Activated CD8-positive, alpha-beta T cell treated with anti-CD3 and anti-CD28 coated beads for 36 hours (primary cell): ENCODE measurements at places on chromosomes 3 and 15. TPM values are rescaled to one million over a fixed set of nuclear protein-coding genes. Genes with fewer than 3 reads are reported as not detected.

GHRL gene
- total RNA-seq: not detected

IL17RB gene
- not detected for total RNA-seq

LRRC2 gene
- not detected for total RNA-seq

DNA sequence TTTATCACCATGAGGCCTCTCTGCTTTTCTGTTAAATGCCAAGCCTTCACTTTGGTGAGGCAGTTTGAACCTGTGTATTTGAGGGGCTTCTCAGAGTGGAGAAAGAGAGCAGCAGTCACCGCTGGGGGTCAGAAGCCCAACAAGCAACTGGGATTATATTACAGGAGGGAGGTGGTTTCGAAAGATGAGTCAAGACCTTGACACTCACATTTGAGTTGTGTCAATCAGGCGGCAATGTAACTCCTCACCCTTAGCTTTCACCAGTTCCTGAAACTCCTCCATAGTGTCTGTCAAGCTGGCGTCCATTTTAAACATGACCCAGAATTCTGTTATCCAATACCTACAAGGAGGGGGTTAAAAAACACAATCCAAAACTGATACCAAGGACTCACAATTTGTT, 46.5 kb downstream of the RASGRP1 start:
- H3K36me3 ChIP-seq: peaks cover 62% of the 10 kb centered on the region
- H3K4me3 ChIP-seq: no peak overlapping the region
- H3K4me1 ChIP-seq: peaks cover 60% of the 10 kb centered on the region
- peak overlapping the region; percentile 79 for H3K27ac ChIP-seq
- DNase-seq: no peak

GRCh38 chr15:92035551-92035950, 182.0 kb downstream of the SLCO3A1 start:
- no peak for DNase-seq
- H3K4me3 ChIP-seq: no peak overlapping the region
- no peaks in the 10 kb centered on the region for H3K36me3 ChIP-seq
- no peaks in the 10 kb centered on the region for H3K27me3 ChIP-seq
- peaks cover 7% of the 10 kb centered on the region for H3K4me1 ChIP-seq

- no peak for DNase-seq
- H3K4me1 ChIP-seq: no peaks in the 10 kb centered on the region
- no peak overlapping the region for H3K4me3 ChIP-seq
- H3K36me3 ChIP-seq: no peaks in the 10 kb centered on the region
- no peaks in the 10 kb centered on the region for H3K27me3 ChIP-seq
Measured at GRCh38 chr3:106255870-106256248, 387.0 kb upstream of the CBLB start.

GRCh38 chr15:78455749-78456148, 17.7 kb downstream of the IREB2 start:
- no peaks in the 10 kb centered on the region for H3K27me3 ChIP-seq
- H3K27ac ChIP-seq: no peak overlapping the region
- no peak overlapping the region for H3K4me3 ChIP-seq
- H3K4me1 ChIP-seq: peaks cover 70% of the 10 kb centered on the region
- DNase-seq: no peak

- peaks cover 3% of the 10 kb centered on the region for H3K36me3 ChIP-seq
- H3K4me3 ChIP-seq: no peak overlapping the region
- peaks cover 4% of the 10 kb centered on the region for H3K4me1 ChIP-seq
- DNase-seq: no peak
- H3K27me3 ChIP-seq: no peaks in the 10 kb centered on the region
Measured at GRCh38 chr3:25593001-25593400, 71.7 kb downstream of the TOP2B start.
